ENCODE measurements at places on chromosomes 5 and 9.

GRCh38 chr5:87339986-87340385 lies 72.3 kb downstream of the RASA1 start:
- DNase-seq = no peak

DNA sequence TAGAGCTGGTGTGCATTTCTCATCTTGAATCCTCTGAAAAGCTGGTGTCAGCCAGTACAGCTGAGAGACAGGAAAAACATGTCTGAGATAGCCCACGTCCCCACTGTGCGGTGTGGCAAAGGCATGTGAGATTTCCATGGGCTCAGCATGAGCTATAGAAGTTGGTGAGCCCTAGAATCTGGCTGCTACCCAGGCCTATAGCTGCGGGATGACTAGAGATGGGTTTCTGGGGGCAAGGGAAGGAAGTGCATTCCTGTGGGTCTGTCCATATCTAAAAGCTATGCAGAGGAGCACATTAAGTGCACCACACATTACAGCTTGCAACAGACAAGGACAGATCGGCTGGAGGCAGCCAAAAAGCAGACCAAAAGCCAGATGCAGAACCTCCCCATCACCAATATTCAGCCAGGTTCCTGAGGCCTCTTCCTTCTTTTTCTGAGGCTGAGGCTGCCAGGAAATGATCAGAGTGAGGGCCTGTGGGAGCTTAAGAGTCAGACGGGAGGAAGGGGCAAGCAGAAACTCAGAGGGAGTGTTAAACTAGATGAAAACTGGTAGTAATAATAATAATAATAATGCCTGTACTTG lies 55.8 kb upstream of the RANBP3L start:
- no peak for DNase-seq

GRCh38 chr5:4099386-4099785 lies 503.8 kb downstream of the IRX1 start:
- DNase-seq = no peak

DNA sequence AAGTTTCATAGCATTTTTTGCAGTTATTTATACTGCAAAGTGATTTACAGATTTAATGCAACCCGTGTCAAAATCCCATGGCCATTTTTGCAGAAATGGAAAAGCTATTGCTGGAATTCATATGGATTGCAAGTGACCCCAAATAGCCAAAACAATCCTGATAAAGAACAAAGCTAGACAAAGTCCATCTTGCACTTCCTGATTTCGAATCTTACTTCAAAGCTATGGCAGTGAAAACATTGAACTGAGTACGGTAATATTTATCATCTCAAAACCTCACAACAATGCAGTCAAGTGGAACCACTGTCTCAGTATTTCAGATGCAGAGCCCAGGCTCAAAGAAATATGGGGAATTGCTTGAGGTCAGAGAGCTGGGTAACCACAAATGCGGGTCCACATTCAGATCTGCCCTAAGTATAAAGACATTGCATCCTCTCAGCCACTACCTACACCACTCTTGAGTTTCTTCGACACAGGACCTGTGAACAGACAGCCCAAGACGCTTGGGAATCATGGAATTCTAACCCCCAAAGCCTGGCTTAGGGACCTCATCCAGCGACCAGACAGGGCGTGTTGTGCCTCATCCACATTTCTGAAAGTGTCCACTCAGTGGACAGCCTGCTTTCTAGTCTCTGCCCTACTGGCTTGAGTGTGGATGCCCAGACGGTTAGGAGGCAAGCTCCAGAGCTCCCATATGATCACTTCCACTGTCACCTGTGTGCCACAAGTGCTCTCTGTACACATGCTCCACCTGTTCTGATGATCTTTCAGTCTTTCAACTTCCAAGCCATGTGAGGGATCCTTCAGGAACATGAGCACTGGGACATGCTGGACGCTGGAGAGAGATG lies 39.3 kb upstream of the KCNIP1 start:
- DNase-seq = no peak

DNA sequence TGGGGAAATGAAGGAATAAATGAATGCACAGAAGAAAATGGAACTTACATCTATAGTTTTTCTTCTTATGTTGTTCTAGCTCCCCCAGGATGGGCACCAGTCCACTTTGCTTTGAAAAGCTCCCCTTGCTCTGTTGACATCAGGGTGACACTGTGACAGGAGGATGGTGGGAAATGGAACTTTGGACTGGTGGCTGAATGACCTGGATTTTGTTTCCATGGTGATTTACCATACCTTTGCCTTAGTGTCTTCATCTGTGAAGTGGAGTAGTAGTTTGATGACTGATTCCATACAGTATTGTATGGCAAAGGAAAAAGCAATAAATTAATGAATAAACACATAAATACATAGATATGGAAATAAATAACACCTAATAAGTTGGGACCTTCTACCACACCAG lies 294.7 kb downstream of the KIF4B start:
- DNase-seq = no peak

- DNase-seq = no peak
Observed at GRCh38 chr5:113125371-113125770, 148.8 kb downstream of the DCP2 start.

- no peak for DNase-seq
Observed at GRCh38 chr5:157590478-157590877, 14.9 kb upstream of the ADAM19 start.

- peak; percentile 51 for DNase-seq
Observed at GRCh38 chr5:170631466-170632195, 127.8 kb downstream of the KCNIP1 start.

DNA sequence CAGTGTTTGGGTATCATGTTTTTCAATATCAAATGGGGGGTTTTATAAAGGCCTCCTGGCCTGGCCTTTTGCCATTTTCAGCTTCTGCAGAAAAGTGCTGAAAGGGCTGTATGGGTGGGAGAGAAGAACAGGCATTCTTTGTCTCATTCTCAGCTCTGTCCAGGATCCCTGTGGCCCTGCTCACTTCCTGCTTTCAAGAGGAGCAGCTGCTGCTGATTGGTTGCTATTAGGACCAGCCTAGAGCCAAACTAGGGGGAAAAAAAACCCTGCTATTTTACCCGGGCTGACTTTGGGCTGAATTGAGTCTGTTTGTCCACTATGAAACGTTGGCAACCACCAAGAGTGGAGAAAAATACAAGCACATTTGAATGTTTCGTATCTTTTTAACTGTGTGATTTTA lies 117.1 kb downstream of the CMYA5 start:
- DNase-seq = no peak

DNA sequence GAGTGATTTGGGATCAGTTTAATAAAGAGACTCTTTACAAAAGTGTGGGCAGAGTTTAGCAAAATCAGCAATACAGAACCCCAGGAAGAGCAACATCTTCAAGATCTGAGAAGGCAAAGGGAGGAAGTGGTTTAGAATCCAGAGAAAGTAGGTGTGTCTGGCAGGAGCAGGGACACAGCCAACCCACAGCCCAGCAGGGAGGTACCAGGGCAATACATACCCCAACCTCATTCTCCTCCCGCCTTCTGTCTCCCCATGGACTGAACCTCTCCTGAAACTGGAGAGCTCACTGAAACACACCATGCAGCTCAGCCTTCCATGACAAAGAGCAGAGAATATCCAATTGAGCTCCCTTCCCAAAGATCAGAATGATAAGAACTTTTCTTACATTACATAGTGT lies 283.4 kb downstream of the PRELID2 start:
- DNase-seq = no peak

DNA sequence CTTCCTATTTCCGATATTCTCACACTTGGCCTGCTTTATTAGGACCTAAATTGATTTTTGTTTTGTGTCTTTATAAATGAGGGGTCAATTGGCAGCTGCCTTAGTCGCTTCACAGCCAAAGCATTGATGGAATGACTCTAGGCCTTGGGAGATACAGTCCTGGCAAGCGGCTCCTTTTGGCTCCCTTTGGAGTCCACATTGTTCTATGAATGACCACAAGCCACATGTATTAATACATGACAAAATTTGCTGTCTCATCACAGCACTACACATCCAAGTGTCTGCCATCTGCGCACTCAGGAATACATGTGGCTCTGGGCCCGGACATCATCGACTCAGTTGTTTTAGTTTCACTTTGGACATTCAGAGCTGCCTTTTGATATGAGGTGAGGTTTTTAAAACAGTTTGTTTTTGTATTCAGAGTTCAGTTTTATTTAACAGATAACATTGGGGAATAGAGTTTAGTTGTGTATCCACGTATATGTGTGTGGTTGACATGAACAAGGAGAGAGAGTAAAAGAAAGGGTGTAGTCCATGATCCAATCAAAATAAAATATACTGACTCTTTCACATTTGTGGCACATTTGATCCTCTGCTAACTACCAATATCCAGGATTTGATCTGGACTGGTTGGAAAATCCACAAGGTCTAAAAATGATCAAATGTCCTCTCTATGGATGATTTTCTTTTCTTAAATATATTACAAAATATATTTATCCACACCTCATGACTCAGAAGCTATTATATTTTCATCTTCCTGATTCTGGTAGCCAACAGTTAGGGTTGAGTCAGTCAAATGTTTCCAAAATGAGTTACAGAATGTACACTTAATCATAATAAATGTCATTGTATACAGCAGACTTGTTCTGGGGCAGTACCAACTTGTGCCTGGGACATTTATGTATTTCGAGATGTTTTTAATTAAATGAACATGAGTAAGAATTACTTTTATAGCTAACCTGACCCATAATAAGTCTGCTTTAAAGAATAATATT lies 114.0 kb upstream of the MTAP start:
- peak; percentile 9 for DNase-seq

DNA sequence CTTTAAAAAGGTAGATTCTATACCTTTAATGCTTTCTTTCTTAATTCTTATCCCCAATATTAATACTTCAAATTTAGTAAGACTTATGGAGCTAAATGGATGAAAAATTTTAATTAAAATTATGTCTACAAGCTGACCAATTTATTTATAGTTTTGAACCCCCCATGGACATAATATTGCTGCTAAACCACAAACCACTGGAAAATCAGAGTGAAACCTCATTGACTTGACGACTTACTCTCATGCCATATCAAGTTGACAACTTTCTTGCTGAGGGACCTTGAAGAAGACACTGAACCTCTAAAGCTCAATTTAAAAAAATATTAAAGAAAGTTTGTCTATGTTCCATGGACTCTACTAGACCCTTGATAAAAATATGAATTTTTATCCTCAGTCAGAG lies 653.7 kb downstream of the TLE1 start:
- no peak for DNase-seq

- no peak for DNase-seq
Observed at GRCh38 chr9:108188976-108189375, 666.8 kb downstream of the ACTL7B start.

DNA sequence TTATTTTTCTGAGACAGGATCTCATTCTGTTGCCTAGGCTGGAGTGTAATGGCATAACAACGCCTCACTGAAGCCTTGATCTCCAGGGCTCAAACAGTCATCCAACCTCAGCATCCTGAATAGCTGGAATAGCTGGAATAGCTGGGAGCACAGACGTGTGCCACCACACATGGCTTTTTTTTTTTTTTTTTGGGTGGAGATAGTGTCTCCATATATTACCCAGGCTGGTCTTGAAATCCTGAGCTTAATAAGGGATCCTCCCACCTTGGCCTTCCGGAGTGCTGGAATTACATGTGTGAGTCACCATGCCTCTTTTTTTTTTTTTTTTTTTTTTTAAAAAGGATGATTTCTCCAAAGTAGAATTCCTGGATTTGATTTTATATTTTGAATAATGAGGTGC lies 60.7 kb downstream of the NSD1 start:
- DNase-seq = no peak

GRCh38 chr5:80008995-80009765 lies 18.1 kb upstream of the MTX3 start:
- no peak for DNase-seq

DNA sequence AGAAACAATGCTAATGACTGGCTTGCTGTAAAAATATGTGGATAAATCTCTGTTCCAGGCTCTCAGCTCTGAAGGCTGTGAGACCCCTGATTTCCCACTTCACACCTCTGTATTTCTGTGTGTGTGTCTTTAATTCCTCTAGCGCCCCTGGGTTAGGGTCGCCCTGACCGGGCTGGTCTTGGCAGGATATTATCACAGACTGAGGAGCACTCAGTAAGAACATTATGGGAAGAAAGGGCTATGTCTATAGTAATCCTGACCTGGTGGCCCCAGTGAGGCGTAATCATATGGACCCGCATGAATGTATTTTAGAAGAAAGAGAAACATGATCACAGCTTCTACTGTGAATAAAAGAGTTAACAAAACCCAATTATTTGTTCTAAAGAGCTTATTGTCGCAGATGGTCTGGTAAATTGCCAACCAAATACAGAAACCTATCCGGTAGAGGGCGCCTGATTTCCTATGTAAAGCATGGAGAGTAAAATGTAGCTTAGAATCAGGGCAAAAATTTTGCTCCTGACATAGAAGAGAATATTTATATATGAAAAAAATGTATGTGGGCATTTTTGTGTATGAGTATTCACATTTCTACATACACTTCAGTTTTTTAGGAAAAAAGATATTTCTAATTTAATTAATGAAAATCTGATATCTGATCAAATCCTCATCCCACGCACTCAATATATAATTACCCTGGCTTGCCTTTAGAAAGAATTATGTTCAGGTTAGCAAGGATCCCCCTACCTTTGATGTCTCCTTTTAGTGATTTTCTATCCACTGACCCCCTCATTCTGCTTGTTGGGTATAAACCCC lies 5.8 kb upstream of the IFNA1 start:
- peak; percentile 88 for DNase-seq

DNA sequence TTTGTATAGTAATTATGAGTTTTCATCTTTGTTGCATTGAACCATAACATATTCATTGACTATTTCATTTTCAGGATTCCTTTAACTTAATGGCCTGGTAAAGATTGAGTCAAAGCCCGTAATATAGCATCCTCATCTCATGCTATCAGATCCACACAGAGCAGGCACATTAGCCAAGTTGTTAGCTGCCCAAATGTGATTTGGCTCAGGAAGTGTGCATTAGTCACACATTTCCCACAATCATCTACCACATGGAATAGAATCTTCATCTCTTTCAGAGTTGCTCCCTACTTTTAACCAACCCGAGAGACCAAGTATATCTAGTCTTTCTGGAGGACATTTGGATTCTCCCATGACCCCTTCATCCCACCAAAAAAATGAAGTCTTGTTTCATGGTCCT lies 481.0 kb upstream of the PTGER4 start:
- DNase-seq = no peak

DNA sequence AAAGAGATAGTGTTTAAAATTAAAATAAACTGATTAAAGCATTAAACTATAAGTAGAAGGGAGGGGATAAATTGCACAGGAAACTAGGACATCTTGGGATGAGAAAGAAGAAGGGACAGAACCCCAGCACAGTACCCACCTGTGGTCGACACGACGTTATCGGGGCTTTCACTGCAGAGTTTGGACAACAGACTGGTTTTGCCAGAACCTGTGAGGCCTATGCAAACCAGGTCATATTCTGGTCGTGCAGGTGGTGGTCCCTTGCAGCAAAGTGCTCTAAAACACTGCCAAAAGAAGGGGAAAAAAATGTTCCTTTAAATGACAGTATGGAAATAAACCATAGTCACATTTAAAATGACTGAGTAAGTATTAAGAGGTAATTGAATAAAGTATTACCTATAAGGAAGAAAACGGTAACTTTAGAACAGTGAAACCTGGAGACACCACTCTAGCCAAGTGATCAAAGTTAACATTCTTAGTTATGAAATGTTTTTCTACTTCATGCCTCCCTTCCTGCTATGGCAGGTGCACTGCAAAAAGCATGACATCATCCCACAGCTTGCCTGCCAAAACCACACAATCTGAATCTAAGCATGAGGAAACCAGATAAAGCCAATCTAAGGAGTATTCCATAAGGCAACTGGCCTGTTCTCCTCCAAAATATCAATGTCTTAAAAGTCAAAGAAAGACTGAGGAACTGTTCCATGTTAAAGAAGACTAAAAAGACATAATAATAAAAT lies 138.6 kb downstream of the ARL15 start:
- no peak for DNase-seq

Data from brain (organoid and tissue), 16 donors.